ENCODE measurements at places on chromosomes 11 and 22.

- no peak for DNase-seq
Observed at GRCh38 chr11:111846636-111847035, 24.7 kb downstream of the ALG9 start.

- no peak for DNase-seq
Observed at GRCh38 chr22:33382436-33382835, 324.3 kb upstream of the SYN3 start.

GRCh38 chr11:61787928-61788491 is 4.4 kb downstream of the TMEM258 start:
- DNase-seq = no peak

DNA sequence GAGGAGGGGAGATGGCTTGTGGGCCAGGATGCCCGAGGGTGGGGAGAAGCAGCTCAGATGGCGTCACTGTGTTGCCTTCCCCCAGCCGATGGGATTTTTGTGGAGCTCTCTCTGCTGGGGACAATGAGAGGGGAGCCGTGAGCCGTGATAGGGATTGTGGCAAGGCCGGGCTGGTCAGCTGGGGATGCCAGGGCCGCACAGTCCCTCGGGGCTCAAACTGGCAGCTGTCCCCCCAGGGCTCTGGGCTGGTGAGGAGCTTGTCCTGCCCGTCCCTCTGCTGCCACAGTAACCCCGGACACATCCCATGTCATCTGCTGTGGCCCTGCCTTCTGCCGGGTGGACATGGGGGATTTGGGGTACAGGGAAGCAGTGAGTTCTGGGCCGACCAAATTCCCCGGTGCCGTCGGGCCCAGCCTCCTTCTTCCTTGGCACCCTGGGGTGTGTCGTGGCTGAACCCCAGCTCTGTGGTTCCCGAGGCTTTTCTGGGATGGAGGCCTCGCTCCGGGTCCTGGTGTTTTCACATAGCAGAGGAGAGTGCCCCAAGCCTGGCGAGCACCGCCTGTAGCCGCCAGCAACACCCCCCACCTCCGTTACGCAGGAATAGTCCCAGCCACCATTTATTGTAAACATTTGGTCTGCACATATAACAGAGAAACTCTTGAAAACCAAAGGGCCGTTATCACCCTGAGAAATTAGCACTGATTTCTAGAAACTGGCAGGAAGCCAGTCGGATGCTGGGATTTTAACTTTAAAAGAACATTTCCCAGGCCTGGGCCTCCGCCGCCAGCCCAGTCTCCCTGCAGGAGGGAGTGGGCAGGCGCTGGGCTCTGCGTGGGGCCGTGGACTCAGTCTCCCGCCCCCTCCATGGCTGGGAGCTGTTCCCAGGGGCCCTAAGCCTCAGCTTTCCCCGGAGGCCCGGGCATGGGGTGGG is 9.9 kb downstream of the BRSK2 start:
- no peak for DNase-seq

DNA sequence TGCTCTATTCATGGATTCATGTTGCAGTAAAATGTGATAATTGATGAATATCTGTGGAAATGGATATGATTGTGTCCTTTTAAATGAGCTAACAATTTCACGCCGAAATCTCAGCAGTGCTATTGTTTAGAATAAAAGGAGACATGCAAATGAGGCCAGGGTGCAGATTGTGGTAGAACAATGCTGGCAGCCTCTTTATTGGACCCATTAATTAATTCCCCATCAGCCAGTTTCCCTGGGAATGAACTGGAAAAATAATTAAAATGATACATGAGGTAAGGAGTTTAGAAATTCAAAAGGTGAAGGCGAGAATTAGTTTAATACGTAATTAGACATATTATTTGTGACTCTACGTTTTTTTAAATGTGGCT is 306.2 kb downstream of the TBC1D22A start:
- no peak for DNase-seq

GRCh38 chr11:32326522-32326921 is 108.8 kb downstream of the WT1 start:
- DNase-seq = no peak

DNA sequence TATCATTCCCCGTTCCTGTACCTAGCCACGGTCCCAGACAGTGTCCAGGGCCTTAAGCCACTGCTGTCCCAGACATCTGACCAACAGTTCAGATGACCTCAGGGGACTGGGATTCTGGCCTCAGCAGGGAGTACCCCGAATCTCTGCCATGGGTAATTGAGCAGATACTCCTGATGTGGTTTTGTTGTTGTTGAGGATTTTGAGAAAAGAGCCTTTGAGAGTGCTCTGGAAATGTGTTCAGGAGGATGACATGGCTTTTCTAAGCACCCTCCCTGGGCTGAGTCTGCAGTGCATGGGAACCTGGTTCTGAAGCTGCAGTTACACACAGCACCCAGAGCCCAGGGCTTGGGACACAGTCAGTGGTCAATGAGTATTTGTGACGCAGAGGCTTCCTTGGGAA is 30.4 kb downstream of the ADAMTS15 start:
- no peak for DNase-seq

DNA sequence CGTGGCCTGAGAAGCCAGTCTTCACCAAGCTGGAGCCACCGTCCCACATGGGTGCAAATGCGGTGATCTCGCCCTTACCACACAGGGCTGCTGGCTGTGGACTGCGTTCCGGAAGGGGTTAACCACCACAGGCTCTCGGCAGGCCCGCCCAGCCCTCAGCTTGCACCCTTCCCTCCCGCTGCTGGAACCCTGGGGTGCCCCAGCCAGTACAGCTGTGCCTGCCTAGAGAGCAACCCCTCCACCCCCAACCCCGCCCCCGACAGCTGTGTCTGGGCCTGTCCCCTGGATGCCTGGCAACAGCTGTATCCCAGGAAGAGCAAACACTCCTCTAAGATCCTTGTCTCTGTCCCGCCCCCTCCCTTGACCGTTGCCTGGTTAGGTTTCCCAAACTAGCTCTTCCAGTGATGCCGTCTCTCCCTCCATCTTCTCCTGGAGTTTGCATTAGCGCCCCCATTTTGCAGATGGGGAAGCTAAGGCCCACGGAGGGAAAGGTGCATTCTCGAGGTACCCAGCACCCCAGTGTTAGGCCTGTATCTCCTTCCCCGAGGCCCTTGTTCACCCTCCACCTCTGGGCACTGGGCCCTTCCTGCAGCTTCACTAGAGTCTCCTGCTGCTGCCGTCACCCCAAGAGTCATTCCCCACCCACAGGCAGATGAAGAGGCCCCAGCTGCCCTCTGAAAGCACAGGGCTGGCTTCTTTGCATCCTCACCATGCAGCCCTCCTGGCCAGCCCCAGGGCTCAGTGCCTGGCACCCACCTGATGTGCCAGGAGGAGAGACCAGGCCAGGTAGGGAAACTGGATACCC is 12.6 kb upstream of the COX8A start:
- DNase-seq = no peak

GRCh38 chr11:130527636-130528297 is 79.3 kb downstream of the ADAMTS15 start:
- no peak for DNase-seq

DNA sequence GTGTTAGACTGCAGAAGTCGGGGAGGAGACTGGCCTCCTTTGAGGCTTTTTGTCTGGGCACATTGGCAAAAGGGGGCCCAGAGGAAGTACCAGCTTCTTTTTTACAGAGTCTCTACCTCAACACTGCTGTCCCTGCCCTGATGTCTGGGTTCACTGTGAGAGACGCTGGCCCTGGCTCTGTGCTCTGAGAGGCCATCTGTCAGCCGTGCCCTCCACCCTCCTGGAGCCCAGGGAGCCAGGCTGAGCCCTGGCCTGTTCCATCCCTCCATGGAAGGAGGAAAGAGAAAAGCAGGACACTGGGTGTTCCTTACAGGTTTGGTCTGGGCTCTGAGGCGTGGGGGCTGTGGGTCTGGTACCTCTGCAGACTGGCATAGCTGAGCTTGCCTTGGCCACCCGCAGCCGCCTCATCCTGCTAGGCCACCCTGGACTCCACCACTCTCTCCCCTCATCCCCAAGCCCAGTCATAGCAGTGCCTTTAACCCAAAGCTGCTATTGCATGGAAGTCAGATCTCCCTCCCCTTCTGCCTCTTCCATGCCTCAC is 105.5 kb upstream of the PARVA start:
- no peak for DNase-seq

DNA sequence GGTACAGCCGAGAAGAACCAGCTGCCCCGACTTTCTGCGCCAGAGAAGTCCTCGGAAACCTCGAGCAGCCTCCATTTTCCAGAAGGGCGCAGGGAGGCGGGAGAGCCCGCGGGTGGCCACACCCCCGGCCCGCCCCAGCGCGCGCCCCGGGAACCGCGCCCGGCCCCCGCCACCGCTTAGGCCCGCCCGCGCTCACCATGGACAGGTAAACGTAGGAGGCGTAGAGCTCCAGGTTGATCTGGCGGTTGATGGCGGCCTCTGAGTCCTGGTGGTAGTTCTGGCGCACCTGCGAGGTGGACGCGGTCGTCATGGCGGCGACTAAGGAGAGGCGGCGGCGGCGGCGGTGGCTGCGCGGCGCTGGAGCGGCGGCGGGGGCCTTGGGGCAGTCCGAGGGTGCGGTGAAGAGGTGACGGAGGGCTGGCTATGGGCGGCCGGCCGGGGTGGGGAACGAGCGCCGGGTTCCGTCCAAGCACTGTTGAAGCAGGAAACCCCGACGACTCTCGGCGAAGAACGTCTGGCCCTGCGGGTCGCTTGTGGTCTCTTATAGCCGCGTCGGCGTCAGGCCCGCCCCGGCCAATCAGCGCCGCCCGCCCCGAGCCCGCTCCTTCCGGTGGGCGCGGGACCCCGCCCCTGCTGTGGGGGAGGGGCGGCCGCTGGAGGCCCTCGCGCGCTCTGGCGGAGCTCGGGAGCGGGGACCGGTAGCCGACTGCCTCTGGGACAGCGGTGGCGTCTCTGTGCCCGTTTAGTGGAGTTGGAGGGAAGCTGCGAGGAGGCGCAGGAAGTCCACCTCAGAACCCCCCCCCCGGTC is at the start of gene FTH1:
FTH1 (minus strand) TSS at position 519 of the 808 bp plus-strand sequence; CDS start at position 310, 209 bp downstream.
- DNase-seq = peak; percentile 96

DNA sequence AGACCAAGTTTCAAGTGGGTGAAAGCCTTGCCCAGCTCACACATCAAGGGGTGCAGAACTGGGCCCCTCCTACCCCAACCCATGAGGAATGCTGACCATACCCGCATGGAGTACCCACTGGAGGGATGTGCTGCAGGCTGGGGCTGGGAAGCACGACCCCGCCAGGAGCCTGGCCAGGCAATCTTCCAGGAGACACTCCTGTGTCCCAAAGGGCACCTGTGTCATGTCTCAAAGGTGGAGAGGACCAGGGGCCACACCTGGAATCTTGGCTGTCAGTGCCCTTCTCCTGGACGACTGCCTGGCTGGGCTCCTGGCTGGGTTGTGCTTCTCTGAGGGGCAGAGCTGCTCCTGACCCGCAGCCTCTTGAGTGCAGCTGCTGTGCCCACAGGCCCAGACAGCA is 6.7 kb downstream of the ARAP1 start:
- no peak for DNase-seq

DNA sequence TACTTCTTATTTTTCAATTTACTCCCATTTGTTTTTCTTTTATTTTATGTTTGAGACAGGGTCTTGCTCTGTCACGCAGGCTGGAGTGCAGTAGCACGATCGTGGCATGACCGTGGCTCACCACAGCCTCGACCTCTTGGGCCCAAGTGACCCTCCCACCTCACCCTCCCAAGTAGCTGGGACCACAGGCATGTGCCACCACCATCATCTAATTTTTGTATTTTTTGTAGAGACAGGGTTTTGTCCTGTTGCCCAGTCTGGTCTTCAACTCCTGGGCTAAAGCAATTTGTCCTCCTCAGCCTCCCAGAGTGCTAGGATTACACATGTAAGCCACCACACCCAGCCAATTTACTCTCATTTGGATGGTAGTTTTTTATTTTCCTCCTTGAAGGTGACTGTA is 679.3 kb upstream of the CCDC179 start:
- no peak for DNase-seq

- peak; percentile 37 for DNase-seq
Observed at GRCh38 chr11:73229321-73229895, 11.3 kb downstream of the P2RY2 start.

DNA sequence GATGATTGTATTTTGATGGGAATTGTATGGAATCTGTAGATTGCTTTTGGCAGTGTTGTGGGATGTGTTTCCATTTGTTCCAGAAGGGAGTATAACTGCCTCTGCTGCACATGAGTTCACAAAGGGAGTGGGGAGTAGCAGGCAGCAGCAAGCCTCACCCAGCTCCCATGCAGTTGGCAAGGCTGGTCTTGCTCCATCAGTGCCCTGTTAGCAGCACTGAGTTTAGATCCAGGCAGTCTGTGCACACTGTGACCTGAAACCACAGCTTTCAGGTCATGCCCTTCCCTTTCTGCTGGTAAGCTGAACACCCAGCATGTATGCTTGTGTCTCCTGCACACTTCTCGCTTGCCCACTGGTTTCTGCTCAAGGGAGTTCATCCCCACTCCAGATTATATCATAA is 3.7 kb upstream of the NUCB2 start:
- no peak for DNase-seq

- DNase-seq = no peak
Observed at GRCh38 chr22:40602231-40602630, 34.3 kb downstream of the MRTFA start.
